Hematopoietic multipotent progenitor cell treated with erythropoietin and hydrocortisone succinate and interleukin-3 and kit ligand, for 17 days (in vitro differentiated cells): ENCODE measurements at places on chromosomes 1 and 21.

DNA sequence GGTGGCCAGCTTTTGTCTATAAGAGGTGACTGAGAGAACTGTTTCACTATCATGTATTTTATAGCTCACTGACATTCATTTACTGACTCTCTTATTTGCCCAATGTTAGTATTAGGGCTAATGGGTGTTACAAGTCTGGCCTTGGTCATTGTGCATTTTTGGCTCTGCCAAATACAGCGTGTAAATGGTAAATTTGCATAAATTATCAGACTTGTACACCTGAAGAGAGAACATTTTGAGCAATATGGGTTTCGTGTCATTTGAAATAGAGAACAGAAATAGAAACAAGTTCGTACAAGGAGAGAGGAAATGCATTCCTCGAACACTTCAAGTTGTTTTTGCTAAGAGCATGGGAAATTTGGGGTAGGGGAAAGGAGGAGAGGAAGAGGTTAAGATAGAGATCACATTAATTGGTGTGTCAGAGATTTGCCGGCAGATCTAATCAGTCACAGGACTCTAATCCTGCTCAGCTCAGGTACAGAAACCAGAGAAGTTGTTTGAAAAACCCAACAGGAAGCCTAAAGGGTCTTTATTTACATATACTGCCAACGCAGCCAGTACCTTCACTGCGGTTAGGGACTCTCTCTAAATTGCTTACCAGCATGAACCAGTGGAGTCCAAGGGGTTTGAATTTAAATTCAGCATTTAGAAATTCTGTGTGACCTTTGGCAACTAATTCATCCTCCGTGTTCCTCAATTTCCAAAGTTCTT is 261.5 kb downstream of the GPATCH2 start:
- no peak for DNase-seq

DNA sequence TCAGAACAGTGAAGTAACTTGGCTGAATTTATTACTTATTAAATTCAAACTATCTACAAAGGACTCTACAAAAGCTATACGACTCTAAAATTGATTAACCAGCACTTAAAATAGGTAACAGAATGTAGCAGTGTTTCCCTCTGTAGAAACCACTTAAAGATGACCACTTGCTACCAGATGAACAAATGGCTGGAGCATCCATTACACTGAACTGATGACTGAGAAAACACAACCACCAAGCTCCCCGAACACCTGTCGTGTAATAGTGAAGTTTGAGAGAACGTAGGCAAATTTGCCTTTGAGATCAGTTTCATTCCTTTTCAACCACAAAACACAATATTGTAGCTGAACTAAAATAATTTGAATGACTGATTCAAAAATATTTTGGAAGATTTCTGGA is 226.7 kb downstream of the KCNT2 start:
- no peak for DNase-seq

GRCh38 chr21:41064334-41064791 is 103.6 kb upstream of the BACE2 start:
- DNase-seq = no peak

GRCh38 chr1:64933296-64934070 is 32.9 kb downstream of the JAK1 start:
- no peak for DNase-seq

DNA sequence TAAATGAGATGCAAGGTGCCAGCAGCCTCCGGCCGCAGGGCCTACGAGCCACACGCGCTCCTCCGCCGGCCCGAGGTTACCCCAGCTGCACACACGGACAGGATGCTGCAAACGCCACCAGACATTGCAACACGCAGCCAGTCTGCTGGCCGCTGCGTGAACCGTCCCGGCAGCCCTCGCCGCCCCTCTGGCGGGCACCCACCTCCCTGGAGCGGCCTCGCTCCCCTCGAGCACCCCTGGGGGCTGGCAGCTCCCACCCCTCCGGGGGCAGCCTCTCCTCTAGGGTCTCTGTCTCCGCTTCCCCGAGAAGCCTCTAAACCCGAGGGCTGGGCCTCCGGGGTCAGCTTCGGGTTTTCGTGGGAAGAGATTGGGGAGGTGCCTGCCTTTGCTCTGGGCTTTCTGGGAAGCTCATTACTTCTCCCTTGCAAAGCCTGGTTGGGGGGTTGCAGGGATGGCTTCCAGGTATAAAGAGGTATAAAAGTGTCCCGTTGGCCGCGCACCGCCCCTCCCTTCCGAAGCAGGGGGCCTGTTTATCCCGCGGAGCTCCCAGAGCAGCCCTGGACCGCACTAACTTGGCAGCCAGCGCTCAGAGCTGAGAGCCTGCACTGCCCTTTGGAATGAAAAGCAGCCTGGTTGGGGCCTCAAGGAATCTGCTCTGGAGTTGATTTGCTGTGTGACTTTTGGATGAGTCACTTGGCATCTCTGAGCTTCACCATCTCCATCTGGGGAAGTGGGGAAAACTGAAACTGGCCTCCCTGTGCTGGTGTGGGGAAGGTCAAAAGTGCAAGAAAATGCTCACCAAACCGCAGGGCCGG is 21.8 kb downstream of the DHRS3 start:
- no peak for DNase-seq

GRCh38 chr1:247701338-247701737 is 15.1 kb downstream of the OR6F1 start:
- no peak for DNase-seq

DNA sequence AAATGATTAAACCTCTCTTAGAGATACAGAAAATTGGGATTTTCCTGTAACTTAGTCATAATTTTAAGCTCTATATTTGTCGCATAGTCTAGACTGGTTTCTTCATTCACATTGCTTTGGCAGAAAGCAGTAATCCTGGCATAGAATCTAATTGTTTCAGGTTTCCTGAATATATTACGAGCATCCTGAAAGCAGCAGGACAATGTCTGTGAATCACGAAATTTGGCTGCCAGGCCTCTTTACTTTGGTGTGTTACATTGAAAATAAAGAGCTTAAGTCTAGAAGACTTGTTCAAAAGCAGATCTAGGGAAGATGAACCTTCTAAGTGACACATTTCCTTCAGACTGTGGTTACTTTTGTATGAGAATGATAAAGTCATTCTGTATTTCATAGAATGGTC is 72.2 kb downstream of the TDRD5 start:
- DNase-seq = no peak

- DNase-seq = no peak
Measured at GRCh38 chr21:36717976-36718375, 19.1 kb downstream of the SIM2 start.

DNA sequence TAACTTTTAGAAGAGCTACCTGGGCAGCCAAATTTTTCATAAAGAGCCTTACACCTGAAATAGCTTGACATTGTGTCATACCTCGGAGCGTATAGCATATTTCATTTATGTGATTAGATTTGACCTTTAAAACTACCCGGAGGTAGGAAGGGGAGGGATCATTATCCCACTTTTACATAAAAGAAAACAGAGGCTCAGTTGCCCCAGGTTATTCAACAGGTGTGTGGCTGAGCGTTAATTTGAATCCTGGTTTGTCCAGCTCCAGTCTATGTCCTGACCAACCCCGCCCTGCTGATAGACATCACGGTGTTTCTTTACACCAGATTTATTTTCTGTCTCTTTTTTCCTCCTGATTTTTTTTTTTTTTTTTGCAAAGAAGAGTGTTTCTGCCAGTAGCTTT is 39.7 kb downstream of the PBX1 start:
- no peak for DNase-seq

GRCh38 chr1:26864610-26865480 is 1.9 kb downstream of the SFN start:
- DNase-seq = peak; percentile 91

- peak; percentile 42 for DNase-seq
Measured at GRCh38 chr1:175417316-175417715, 224.7 kb upstream of the KIAA0040 start.

DNA sequence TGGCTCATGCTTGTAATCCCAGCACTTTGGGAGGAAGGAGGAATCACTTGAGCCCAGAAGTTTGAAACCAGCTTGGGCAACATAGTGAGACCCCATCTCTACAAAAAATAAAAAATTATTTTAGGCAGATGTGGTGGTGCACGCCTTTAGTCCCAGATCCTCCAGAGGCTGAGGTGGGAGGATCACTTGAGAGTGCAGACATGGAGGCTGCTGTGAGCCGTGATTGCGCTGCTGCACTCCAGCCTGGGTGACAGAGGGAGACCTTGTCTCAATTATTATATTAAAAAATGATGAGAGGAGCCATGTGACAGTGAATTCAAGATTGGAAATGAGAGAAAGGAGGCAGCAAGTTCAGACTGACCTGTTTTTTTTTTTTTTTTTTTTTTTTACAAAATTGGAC is 282.3 kb downstream of the ZP4 start:
- no peak for DNase-seq

- no peak for DNase-seq
Measured at GRCh38 chr1:192601143-192601542, 25.6 kb downstream of the RGS1 start.

DNA sequence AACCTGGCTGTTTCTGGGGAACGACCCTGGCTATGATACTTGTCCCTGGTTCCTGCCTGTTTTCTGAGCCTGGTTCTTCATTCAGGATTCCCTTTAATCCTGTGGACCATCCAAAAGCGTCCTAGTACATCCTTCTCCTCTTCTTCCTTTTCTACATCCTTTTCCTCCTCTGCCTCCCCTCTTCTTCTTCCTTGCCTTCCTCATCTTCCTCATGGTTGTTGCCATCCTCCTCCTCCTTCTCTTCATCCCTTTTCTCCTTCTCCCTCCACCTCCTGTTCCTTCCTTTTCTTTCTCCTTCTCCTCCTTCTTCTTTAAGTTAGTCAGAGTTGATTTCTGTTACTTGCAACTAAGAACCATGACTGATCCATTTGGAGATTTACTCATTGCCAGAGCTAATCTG is 197.8 kb downstream of the FOXD2 start:
- no peak for DNase-seq

- DNase-seq = no peak
Measured at GRCh38 chr1:45762291-45762690, 11.8 kb upstream of the IPP start.

DNA sequence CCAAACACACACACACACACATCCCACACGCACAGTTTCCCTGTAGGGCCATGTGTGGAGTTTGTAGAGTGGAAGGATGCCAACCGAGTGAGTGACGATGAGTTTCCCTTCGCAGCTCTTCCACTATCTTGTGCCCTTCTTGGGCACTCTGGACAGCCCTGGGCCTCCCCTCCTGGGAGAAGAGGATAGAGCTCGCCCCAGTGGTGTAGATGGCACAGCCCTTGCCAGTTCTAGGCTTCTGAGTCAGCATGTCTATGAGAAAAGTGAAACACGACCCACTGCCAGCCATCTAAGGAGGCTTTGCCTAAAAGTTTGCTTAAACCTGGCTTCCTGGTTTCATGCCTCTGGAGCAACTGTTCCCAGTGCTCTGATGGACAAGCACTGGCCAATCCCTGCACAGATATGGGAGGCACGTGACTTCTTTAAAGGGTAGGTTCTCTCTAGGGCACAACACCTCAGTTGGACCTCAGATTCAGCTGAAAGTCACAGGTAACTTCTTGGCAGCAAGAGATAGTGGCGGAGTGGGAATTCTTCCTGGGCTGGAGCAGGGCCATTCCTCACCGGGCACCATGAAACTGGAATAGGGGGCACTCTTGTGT is 195.9 kb upstream of the GALNT2 start:
- no peak for DNase-seq

DNA sequence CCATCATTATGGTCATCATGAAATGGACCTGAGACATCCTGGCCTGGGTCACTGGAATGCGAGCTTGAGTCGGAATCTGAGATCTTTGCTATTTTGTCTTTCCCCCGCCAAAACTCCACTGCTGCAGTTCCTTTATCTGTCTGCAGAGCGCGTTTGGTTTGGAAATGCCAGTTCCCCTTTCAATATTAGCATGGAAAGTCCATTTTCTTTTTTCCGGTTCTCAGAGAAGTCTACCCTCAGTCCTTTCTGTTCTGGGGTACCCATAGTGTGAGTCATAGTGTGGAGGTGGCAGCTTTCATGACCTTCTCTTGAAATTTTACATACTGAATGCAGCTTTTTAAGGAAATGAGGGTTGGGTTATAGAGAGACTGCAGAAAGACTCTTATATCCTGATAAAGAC is 14.6 kb downstream of the CACNA1E start:
- no peak for DNase-seq

DNA sequence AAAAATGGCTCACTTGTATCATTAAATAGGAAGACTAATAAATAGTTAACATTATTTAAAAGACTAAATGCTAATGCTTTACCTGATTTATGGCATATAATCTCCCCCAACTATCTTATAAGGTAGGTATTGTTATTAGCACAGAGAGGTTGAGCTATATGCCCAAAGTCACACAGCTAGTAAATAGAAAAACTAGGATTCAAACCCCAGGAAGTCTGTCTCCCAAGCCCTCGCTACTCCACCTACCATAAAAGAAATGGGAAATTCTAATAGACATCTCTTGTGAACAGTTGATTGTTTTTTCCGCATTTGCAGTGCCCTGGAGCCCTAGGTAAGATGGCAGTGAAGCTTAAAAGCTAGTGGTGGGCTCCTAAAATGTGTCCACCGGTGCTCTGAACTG is 65.2 kb upstream of the SOD1 start:
- no peak for DNase-seq

DNA sequence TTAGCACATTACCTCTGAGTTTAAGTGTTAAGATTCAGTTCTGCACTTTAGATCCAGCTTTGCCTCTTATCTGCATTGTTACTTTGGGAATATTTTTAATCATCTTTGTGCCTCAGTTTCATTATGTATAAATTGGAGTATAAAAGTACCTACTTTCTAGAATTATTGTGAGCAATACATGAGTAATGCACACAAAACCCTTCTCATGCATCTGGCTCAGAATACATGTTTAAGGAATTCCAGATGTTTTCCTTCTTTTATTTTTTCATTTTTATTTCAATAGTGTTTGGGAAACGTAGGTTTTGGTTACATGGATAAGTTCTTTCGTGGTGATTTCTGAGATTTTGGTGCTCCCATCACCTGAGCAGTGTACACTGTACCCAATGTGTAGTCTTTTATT is 14.2 kb downstream of the C8A start:
- DNase-seq = no peak

GRCh38 chr21:26506956-26507355 is 66.1 kb downstream of the CYYR1 start:
- no peak for DNase-seq

DNA sequence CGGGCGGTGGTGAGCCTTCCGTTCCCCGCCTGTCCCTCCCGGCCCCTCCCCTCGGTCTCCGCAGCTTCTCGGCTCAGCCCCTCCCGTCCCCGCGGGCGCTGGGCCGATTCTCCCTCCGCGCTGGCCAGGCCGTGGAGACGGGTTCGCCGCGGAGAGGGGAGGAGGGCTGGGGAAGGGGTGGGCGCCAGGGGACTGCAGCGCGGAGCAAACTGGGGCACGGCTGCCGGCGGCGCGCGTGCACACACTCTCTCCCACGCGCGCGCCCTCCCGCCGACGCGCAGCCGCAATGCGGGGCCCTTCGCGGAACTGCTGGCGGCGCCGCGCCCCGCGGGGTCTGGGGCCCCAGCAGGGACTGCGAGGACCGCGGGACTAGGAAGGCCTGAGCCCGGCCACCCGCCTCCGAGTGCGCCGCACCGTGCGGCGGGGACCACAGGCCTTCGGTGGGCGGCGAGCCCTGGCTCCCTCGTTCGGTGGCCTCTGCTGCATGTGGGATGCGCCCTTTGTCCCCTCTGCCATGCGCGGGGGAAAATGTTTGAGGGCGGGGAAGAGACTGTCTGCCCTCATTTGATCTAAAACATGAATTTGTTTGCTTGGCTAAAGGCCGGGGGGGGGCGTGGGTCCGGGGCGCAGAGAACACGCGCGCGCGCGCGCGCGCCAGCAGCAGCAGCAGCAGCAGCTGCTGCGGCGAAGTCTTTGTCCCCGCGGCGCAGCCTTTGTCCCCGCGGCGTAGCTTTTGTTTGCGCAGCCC is 90.7 kb upstream of the VAMP3 start:
- DNase-seq = no peak
